Left ventricle myocardium inferior (tissue), 1 donor: ENCODE measurements at places on chromosomes 5 and 9. TPM values are rescaled to one million over a fixed set of nuclear protein-coding genes. Genes with fewer than 3 reads are reported as not detected.

- H3K4me1 ChIP-seq = peaks cover 33% of the 10 kb centered on the region
- DNase-seq = no peak
- H3K4me3 ChIP-seq = no peak overlapping the region
- no peaks in the 10 kb centered on the region for H3K36me3 ChIP-seq
Measured at GRCh38 chr5:54655761-54656160, 138.2 kb downstream of the SNX18 start.

- DNase-seq = no peak
Measured at GRCh38 chr9:20294046-20294750, 328.1 kb downstream of the MLLT3 start.

DNA sequence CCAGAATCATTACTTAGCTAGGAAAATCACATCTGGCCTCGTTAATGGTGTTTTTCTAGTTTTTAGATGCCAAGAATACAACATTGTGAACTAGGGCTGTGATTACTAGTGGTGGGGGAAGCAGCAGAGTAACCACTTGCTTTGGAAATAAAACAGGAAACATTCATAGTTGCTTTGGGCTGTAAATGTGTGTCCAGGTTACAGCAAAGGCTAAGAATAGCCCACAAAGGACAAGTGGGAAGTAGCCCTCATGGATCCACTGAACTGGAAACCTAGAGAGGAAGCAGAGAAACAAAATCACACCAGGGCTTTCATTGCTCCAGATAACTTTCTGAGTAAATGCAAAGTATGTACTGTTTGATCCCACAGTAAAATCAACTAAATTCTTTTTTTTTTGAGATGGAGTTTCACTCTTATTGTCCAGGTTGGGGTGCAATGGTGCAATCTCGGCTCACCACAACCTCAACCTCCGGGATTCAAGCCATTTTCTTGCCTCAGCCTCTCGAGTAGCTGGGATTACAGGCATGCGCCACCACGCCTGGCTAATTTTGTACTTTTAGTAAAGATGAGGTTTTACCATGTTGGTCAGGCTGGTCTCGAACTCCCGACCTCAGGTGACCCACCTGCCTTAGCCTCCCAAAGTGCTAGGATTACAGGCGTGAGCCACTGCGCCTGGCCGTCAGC is 56.2 kb upstream of the TNFSF15 start:
- H3K27me3 ChIP-seq = peaks cover 25% of the 10 kb centered on the region
- H3K27ac ChIP-seq = no peak overlapping the region
- no peak for DNase-seq
- H3K4me1 ChIP-seq = no peaks in the 10 kb centered on the region
- no peaks in the 10 kb centered on the region for H3K36me3 ChIP-seq
- no peak overlapping the region for H3K4me3 ChIP-seq

GRCh38 chr5:76944638-76945037 is 8.2 kb upstream of the CRHBP start:
- H3K36me3 ChIP-seq = no peaks in the 10 kb centered on the region
- peaks cover 17% of the 10 kb centered on the region for H3K27me3 ChIP-seq
- H3K4me1 ChIP-seq = peaks cover 14% of the 10 kb centered on the region
- no peak for DNase-seq
- H3K27ac ChIP-seq = no peak overlapping the region
- H3K4me3 ChIP-seq = no peak overlapping the region

PCDHB3 gene
- 0.77 TPM for total RNA-seq

MLANA gene
- total RNA-seq = not detected

GRCh38 chr5:74673011-74673790 is 11.8 kb upstream of the HEXB start:
- no peak for DNase-seq
- H3K4me1 ChIP-seq = peaks cover 21% of the 10 kb centered on the region
- no peaks in the 10 kb centered on the region for H3K27me3 ChIP-seq
- peak overlapping the region; percentile 67 for H3K27ac ChIP-seq
- peak overlapping the region; percentile 53 for H3K4me3 ChIP-seq

DNAJB5 gene
- total RNA-seq = 70.0 TPM

DNA sequence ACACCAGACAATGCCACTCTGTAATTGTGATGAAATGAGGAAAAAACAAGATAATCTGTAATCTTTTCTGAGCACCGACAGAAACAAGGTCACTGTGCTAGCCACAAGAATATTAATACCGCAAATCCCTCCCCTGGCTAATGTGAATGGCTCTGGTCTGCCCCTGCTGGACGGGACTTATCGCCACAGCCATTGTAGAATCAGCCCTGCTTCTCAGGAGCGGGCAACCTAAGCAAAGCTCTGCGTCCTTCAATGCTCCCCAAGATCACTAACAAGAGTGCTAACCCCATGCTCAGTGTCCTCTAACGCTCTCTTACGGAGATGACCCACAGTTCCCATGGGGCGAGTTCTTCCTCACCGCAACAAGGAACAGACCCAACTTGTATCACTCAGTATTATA is 42.7 kb downstream of the OR2V1 start:
- H3K4me3 ChIP-seq = no peak overlapping the region
- H3K27ac ChIP-seq = no peak overlapping the region
- DNase-seq = no peak
- no peaks in the 10 kb centered on the region for H3K4me1 ChIP-seq
- H3K27me3 ChIP-seq = peaks cover 38% of the 10 kb centered on the region
- H3K36me3 ChIP-seq = no peaks in the 10 kb centered on the region

DNA sequence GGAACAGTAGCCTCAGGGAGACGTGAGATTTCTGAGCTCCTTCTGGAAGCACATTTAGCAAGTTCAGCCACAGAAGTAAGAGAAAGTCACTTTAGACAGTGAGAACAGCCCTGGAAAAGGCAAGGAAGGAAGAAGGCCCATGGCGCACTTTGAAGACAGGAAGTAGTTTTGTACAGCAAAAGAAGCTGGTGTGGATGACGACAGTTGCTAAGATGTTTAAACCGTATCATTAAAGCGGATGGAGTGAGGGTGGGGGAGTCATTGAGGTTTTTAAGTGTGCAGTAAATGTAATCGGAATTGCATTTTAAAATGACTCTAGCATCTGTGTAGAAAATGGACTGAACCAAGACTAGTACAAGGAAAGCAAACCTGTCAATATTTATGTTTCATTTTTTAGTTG is 15.3 kb upstream of the TRPM3 start:
- no peak for DNase-seq
- H3K4me3 ChIP-seq = no peak overlapping the region
- no peaks in the 10 kb centered on the region for H3K4me1 ChIP-seq
- H3K36me3 ChIP-seq = no peaks in the 10 kb centered on the region
- no peak overlapping the region for H3K27ac ChIP-seq

GRCh38 chr9:33988219-33988890 is 60.3 kb downstream of the UBAP2 start:
- no peak overlapping the region for H3K4me3 ChIP-seq
- DNase-seq = no peak
- peaks cover 58% of the 10 kb centered on the region for H3K36me3 ChIP-seq

- H3K27me3 ChIP-seq = no peaks in the 10 kb centered on the region
- DNase-seq = no peak
- H3K36me3 ChIP-seq = peaks cover 69% of the 10 kb centered on the region
Measured at GRCh38 chr9:99040911-99041582, 63.9 kb upstream of the TGFBR1 start.
